ENCODE measurements at places on chromosomes 13 and 19.

GRCh38 chr13:27374650-27375049, 49.8 kb upstream of the GTF3A start:
- DNase-seq, result peak; percentile 21

- DNase-seq, result no peak
Observed at GRCh38 chr19:56217039-56217949, 15.2 kb downstream of the ZSCAN5C start.

- no peak for DNase-seq
Observed at GRCh38 chr19:33758541-33759013, 38.1 kb upstream of the KCTD15 start.

DNA sequence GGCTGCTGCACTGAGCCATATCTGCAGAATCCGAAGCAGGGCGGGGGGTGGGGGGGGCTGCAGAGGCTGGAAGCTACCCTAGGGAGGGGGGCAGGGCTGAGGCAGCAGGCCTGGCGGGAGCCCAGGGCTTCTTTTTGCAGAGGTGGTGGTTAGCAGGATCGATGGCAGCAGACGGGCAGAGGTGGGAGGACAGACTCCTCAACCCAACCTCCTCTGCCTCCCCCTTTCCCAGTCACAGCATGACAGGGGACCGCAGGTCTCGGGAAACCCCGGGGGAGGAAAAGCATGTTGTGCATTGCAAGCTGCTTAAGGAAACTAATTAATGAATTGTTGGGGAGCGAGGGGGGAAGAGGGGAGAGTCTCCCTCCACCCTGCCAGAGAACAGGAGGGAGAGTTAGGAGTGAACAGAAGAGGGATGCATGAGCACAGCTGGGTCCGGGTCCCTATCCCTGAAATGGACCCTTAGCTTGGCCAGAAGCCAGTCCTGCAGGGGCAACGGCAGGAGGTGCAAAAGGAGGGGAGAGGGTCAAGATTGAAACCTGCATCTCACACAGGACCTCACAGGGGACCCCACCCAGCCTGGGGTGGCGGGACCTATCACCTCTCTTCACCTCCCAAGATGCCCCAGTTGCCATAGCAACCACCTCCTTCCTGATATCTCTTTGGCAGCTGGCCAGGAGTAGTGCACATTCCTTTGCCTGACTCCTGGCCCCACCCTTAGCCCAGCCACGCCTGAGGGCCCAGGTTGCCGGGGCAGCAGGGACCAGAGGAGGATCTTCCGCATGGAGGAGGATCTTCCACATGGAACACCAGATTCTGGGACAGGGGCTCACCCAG, 1.8 kb downstream of the FXYD7 start:
- peak; percentile 5 for DNase-seq

DNA sequence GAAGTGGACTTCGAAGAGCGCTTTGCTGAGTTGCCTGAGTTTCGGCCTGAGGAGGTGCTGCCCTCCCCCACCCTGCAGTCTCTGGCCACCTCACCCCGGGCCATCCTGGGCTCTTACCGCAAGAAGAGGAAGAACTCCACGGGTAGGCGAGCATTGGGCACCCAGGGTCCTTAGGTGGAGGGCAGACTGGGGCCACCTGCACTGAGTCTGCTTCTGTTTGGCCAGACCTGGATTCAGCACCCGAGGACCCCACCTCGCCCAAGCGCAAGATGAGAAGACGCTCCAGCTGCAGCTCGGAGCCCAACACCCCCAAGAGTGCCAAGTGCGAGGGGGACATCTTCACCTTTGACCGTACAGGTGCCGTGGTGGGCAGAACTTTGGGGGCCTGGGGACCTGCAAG, 8.0 kb upstream of the PRR19 start:
- no peak for DNase-seq

- DNase-seq, result no peak
Observed at GRCh38 chr13:83232626-83233025, 649.6 kb downstream of the SLITRK1 start.
